Thymus (tissue), 14 donors: ENCODE measurements at places on chromosomes 4 and X.

DNA sequence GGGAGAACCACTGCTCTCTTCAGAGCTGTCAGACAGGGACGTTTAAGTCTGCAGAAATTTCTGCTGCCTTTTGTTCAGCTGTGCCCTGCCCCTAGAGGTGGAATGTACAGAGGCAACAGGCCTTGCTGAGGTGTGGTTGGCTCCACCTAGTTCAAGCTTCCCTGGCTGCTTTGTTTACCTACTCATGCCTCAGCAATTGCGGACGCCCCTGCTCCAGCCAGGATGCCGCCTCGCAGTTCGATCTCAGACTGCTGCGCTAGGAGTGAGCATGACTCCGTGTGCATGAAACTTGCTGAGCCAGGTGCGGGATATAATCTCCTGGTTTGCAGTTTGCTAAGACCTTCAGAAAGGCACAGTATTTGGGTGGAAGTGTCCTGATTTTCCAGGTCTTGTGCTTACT, 70.9 kb downstream of the MAGEB5 start:
- no peak for DNase-seq

GRCh38 chr4:122914938-122915337, 7.5 kb downstream of the NUDT6 start:
- no peak for DNase-seq

GRCh38 chr4:26484032-26484515, 6.2 kb downstream of the CCKAR start:
- DNase-seq, result no peak

DNA sequence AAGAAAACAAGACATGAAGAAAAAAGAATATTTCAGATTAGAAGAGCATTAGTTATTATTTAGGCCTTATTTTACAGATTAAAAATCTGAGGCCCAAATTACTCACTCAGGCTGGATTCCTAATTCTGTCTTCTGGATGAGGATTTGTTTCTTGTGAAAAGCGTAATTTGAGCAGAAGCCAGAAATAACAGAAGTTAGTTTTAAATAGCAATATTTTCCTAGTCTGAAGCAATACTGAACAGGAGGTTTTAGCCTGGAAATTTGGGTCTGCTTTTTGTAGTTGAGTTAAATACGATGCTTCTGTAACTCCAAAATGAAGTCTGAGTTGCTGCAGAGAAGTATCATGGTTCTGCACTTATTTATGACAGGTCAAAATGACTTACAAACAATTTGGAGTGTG, 124.9 kb downstream of the RTL3 start:
- DNase-seq, result no peak

GRCh38 chr4:56240554-56241174, 146.6 kb downstream of the AASDH start:
- DNase-seq, result no peak

DNA sequence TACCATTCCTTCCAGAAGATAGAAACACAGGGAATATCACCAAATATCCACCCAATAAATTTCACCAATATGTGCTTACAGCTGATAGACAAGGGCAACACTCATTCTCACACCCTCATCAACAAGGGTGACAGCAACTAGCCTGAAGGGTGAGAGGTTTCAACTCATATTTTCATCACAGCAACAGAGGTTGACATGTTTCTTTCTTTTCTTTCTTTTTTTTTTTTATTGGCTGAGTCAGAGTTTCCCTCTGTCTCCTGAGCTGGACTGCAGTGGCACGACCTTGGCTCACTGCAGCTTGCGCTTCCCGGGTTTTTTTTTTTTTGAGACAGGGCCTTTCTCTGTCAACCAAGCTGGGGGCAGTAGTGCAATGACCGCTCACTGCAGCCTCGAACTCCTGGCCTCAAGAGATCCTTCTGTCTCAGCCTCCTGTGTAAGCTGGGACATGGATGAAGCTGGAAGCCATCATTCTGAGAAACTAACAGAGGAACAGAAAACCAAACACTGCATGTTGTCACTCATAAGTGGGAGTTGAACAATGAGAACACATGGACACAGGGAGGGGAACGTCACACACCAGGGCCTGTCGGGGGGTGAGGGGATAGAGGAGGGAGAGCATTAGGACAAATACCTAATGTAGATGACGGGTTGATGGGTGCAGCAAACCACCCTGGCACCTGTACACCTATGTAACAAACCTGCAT, 27.5 kb upstream of the ASMTL start:
- DNase-seq, result no peak

- DNase-seq, result no peak
Measured at GRCh38 chr4:141246243-141246642, 25.5 kb downstream of the ZNF330 start.

- DNase-seq, result no peak
Measured at GRCh38 chr4:1244081-1244977, 4.6 kb downstream of the CTBP1 start.

DNA sequence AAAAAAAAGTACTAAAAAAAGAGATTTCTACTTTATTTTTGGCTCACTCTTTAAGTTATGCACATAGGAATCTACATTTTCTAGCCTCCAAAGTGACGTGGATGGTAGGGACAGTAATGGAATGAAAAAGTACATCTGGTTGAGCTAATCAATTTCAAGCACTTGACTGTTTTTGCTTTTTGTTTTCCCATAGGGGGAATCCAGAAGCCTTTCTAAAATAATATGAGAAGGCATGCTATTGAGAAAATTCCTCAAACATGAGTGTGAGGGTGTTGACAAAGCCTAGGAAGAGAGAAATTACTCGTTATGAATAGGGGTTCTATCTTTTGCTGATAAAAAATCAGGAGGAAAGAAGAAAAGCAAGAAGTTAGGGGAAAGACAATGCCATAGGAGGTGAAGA, 242.5 kb upstream of the PUDP start:
- no peak for DNase-seq

DNA sequence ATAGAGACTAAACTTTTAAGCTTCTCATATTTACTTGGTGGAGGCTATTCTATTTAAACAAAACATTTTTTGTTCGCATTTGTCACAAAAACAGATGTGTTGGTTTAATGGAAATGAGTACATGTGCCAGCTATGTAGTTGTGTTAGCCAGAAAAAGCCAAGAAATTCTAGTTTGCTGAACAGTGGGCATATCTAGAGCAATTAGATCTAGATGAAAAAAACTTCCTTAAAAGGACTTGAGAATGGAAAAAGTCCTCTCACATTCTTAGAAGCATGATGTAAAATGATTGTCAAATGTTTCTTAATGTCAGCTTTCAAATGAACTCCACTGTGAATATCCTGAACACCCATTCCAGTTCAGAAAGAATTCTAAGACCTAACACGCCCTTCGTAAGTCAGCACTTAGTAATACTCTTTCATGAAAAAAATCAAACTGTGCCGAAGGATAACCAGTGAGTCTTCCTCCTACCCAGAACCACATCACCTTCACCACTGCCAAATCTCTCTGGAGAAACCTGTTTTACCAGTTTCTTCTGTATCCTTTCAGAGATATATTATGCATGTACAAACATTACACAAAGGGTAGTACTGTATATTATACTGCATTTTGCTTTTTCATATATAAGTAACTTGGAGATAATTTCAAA, 28.2 kb downstream of the PHKA1 start:
- no peak for DNase-seq

GRCh38 chrX:19799319-19800182, 87.8 kb downstream of the SH3KBP1 start:
- no peak for DNase-seq

- DNase-seq, result no peak
Measured at GRCh38 chr4:37735578-37735977, 49.4 kb upstream of the RELL1 start.

- DNase-seq, result no peak
Measured at GRCh38 chr4:94583914-94584641, 132.3 kb downstream of the PDLIM5 start.

DNA sequence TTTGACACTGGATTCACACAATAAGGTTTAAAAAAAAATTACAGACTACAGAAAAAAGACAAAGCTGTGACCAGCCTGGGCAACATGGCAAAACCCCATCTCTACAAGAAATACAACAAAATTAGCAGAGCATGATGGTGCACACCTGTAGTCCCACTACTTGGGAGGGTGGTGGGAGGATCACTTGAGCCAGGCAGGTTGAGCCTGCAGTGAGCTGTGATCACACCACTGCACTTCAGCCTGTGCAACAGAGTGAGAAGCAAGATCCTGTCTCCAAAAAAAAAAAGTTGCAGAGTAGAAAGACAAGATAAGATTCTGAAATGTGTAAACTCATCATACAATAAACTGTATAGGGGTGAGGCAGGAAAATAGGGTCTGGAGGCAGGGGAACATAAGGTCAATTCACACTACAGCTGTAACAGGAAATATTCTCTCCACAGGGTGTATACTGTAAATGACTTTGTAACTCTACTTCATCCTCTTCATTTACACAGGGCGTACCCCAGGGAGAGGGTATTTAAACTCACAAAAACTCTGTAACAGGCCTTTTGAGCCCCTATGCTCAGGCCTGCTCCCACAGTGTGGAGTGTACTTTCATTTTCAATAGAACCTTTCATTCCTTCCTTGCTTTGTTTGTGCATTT, 112.6 kb upstream of the MAPK10 start:
- DNase-seq, result no peak

DNA sequence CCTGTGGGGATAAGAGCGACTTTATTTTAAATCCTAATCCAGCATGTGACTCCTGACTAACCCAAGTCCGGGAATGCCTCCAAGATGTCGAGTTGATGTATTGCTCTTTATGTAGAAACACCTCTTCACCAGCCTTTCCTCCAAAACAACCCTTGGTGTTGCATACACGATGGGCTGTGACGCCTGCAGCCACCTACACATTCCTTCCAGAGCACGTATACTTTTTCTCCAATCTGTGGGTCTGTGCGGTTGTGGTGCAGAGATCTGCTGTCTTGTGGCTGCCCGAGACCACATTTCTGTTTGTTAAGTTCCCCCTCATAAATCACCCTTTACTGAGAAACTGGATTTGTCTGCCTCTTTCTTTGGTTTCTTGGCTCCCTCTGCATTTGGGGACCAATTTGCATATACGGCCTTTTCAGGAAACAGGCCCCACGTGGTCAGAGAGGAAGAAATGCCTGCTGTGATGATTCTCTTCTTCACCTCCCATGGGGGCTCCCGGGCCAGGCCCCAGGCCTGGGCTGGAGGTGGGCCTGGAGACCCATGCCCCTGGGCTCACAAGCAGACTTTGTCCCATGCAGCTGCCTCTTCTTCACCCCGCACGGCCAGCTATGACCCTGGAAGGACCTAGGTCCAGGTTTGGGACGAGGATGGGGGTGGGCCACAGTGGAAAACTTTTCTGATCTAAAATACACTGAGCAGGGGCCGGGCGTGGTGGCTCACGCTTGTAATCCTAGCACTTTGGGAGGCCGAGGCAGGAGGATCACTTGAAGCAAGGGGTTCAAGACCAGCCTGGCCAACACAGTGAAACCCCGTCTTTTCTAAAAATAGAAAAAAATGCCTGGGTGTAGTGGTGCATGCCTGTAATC, 21.4 kb upstream of the AFAP1 start:
- no peak for DNase-seq

DNA sequence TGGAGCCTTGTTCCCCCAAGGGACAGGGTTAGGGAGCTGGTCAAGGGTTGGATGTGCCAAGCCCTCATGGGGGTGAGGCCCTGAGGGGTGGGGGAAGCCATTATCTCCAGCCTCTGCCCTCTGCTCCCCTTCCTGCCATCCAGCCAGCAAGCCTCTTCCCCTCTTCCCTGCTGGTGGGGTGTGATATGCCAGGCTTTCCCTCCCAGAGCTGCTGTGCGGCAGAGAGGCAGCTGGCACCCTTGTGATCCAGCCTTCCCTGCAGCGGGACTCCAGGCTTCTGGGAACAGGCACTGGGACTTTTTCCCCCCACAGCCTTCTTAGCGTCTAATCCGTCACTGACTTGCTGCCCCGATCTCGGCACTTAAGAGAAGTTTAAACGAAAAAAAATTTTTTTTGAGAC, 6.3 kb downstream of the SSR4 start:
- no peak for DNase-seq

- no peak for DNase-seq
Measured at GRCh38 chrX:152136312-152136711, 2.1 kb downstream of the MAGEA10 start.

- no peak for DNase-seq
Measured at GRCh38 chr4:109432203-109432602, 1.4 kb upstream of the SEC24B start.

DNA sequence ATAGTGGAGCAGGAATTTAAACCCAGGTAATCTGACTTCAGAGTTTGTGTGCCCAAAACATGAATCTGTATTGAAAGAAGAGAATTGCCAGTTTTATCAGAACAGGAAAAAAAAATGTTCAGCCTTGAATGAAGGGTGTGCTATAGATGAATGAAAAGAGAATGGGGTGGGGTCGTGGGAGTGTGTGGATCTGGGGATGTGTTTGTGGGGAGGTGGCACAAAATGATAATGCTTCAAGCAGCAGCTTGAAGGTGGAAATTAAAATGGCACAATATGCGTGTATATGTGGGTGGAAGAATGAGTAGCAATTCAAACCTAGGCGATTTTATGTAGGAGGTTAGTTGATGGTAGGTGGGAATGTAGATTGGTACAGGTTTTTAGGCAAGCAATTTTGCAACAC, 122.2 kb downstream of the IL1RAPL1 start:
- DNase-seq, result no peak

DNA sequence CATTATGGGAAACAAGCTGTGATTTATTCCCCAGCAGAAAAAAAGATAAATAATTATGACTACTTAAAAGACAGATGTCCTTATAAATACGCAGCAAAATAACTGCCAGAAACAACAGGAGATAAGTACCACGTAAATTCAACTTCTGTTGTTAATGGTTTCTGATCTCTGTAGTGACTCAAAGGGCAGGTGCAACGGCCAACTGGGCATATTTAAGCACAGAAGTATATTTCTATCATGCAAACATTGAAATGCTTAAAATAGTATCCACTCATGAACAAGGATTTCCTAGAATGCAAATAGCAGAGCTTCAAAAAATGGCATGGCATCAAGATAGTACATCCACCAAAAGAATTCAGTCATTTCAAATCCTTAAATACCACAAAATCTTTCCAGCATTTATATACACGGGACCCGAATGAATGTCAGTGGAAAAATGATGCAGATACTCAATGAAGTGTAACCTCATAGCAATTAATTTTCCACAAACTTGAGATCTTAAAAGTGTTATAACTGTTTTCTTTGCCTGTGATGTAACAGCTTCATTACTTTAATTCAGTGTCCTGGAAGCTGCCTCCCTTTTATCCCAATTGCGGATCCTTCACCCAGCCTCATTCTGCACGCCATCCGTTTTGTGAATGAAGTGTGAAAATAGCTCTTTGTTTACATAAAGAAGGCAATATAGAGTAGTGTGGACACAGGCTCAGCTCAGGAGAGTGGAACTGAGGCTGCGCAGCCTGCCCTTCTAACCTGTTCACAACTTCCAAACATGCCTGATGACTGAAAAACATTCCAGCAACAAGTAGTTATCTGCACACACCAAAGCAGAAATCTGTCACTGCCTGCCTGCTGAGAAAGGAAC, 10.2 kb downstream of the PDGFC start:
- no peak for DNase-seq

- no peak for DNase-seq
Measured at GRCh38 chr4:107906458-107907100, 24.8 kb upstream of the CYP2U1 start.
